ENCODE measurements at places on chromosomes 5 and 9.

GRCh38 chr9:107539427-107540163, 50.0 kb upstream of the KLF4 start:
- no peak for DNase-seq

GRCh38 chr9:29449306-29449705, 1876.0 kb upstream of the C9orf72 start:
- no peak for DNase-seq

- no peak for DNase-seq
These were observed 71.5 kb upstream of the ERBIN start for GRCh38 chr5:65854925-65855324.

GRCh38 chr9:96100385-96101300, 201.3 kb downstream of the HSD17B3 start:
- no peak for DNase-seq

Measured in NCI-H524 treated with DMSO at 0.1 percent for 48 hours (cell line).